ENCODE measurements at places on chromosomes 13 and 19.

- DNase-seq = no peak
These were observed 40.5 kb downstream of the TEX26 start for GRCh38 chr13:30972888-30973377.

DNA sequence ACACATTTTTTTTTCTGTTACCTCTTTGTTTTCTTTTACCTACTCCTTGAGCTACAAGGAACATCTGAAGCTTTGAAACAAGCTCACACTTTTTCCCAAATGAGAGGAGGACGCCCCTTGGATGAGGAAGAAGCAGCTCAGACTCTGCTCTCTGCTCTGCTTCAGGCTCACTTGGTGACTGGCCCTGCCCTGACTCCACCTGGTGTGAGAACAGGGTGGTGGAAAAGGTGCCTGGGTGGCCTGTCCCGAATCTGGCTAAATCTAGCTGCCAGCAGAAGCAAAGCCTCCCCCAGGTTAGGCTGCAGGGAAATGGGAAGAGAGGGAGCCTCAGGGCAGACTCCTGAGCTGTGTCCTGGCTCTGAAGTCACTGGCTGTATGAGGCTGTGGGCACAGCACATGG, 68.0 kb upstream of the CEACAM8 start:
- DNase-seq = no peak

- DNase-seq = no peak
These were observed 1917.4 kb downstream of the OLFM4 start for GRCh38 chr13:54945973-54946372.

GRCh38 chr13:98495627-98496478, 81.1 kb downstream of the STK24 start:
- DNase-seq = peak; percentile 86

- DNase-seq = no peak
These were observed 150.4 kb downstream of the POSTN start for GRCh38 chr13:37448153-37448552.

GRCh38 chr13:111288276-111288675, 32.2 kb upstream of the TEX29 start:
- no peak for DNase-seq

GRCh38 chr13:98285852-98286594, 109.0 kb upstream of the RNF113B start:
- DNase-seq = no peak

DNA sequence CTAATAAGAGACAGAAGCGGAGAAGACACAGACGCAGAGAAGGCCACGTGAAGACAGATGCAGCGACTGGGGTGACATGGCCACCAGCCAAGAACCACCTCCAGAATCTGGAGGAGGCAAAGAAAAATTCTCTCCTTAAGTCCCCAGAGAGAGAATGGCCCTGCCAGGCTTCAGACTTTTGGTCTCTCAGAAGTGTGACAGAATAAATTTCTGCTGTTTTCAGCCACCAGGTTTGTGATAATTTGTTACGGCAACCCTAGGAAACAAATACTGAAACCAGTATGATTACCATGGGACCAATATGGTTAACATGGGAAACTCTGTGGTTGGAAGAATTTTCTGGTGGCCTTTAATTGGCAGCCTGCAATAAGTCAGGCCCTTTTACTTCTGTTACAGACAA, 63.9 kb upstream of the DOCK9 start:
- no peak for DNase-seq

DNA sequence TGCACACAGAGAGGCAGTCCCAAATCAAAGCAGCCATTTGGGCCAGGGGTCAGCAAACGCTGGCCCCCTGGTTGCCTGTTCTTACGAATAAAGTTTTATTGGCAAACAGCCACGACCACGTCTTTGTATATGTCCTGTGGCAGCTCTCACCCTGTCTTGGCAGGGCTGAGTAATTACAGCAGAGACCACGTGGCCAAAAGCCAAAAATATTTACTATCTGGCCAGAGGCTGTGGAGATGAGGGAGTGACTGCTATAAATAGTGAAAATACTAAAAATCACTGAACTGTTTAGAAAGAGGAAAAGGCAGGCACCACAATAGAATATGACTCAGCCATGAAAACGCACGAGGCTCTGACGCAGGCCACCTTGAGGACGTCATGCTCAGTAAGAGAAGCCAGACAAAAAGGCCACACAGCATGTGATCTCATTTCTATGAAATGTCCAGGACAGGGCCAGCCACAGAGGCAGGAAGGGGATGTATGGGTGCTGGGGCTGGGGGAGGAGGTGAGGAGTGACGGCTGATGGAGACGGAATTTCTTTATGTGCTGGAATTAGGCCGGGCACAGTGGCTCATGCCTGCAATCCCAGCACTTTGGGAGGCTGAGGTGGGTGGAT, 29.4 kb downstream of the SMIM24 start:
- peak; percentile 91 for DNase-seq

DNA sequence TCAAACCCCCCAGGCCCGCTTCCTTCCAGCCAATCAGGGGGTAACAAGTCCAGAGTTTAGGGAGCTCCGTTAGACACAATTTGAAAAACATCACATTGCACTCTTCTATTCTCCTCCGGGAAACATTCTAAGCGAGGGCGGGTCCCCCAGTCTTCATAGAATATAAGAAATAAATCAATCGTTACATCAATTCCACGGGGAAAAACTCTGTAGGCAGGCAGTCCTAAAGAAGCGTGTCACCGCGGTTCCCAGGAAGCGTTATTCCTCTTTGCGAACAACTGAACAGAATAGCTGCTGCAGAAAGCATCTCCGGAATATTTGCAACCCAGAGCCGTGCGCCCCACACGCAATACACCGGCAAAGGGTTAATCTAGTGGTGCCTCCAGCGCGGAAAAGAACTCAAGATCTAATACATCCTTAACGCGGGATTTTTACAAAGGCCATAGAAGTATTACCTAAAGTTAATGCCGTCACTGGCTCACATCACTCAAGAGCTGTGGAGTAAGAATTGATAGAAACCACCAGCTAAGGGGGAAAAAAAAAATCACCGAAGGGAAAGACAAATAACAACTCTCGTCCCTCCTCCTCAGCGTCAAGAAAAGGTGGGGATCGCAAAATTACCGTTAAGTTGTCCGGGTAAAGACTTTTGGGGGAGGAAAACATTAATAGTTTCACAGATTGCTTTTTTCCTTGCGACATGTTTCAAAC, 65.1 kb downstream of the KCNRG start:
- peak; percentile 46 for DNase-seq

DNA sequence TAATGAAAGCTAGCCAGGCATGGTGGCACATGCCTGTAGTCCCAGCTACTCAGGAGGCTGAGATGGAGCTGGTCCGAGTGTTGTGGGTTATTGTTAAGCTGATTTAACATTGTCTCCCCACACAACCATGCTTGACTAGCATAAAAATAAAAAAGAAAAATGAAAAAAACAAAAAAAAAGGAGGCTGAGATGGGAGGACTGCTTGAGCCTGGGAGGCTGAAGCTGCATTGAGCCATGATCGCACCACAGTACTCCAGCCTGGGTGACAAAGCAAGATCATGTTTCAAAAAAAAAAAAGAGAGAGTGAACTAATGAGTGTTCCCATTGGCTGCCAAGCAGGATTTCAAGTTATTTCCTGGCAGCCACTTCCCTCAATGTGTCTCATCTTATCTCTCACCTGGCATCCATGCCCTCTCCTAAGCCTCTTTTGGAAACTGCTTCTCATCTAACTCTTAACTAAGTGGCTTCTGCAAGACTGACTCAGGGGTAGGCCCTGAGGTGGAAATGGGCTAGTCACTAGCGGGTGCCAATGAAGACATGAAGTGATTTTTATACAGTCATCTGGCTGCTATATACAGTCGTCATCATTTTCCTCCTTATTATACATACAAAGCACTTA, 4.9 kb downstream of the THAP8 start:
- no peak for DNase-seq

GRCh38 chr13:79459906-79460305, 21.0 kb upstream of the NDFIP2 start:
- DNase-seq = no peak

Data from tibial artery (tissue), 4 donors.